ENCODE measurements at places on chromosomes 1 and 21. TPM values are rescaled to one million over a fixed set of nuclear protein-coding genes. Genes with fewer than 3 reads are reported as not detected.

The STUM gene
- not detected for total RNA-seq

The GBP4 gene
- total RNA-seq: 76.4 TPM

GRCh38 chr1:65044411-65044810 is 78.1 kb upstream of the JAK1 start:
- no peak for DNase-seq
- H3K27ac ChIP-seq: no peak overlapping the region
- no peak overlapping the region for H3K4me3 ChIP-seq
- H3K4me1 ChIP-seq: peaks cover 17% of the 10 kb centered on the region
- no peaks in the 10 kb centered on the region for H3K27me3 ChIP-seq
- peaks cover 3% of the 10 kb centered on the region for H3K36me3 ChIP-seq

- H3K4me1 ChIP-seq: peaks cover 37% of the 10 kb centered on the region
- DNase-seq: no peak
- peaks cover 50% of the 10 kb centered on the region for H3K36me3 ChIP-seq
- peak overlapping the region; percentile 47 for H3K27ac ChIP-seq
Observed at GRCh38 chr1:66984491-66984890, 59.7 kb downstream of the MIER1 start.

GRCh38 chr1:178486100-178487069 is 10.4 kb downstream of the CLEC20A start:
- no peaks in the 10 kb centered on the region for H3K4me1 ChIP-seq
- no peak overlapping the region for H3K4me3 ChIP-seq
- H3K36me3 ChIP-seq: no peaks in the 10 kb centered on the region

DNA sequence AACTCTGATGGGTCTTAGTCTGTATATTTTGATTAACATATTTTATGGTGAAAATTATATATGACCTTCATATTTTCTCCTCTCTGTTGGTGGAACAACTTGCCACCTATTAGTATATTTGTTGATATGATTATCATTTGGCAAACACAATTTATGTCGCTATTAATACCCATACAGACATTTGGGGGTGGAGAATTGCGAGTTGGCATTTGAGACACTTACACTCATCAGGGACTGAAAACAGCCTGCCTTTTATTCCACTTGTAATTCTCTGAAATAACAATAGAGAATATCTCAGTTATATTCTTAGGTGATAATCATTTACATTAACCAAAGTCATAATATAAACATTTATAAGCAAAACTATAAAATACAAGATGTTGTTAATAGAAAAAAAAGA is 100.5 kb upstream of the RGS18 start:
- H3K4me3 ChIP-seq: no peak overlapping the region
- H3K36me3 ChIP-seq: no peaks in the 10 kb centered on the region
- H3K27me3 ChIP-seq: no peaks in the 10 kb centered on the region
- no peaks in the 10 kb centered on the region for H3K4me1 ChIP-seq
- no peak for DNase-seq
- no peak overlapping the region for H3K27ac ChIP-seq

- no peak overlapping the region for H3K27ac ChIP-seq
- DNase-seq: no peak
- H3K4me1 ChIP-seq: peaks cover 1% of the 10 kb centered on the region
- no peaks in the 10 kb centered on the region for H3K36me3 ChIP-seq
Observed at GRCh38 chr1:59078070-59078800, 218.7 kb upstream of the FGGY start.

Data from activated naive CD8-positive, alpha-beta T cell treated with anti-CD3 and anti-CD28 coated beads for 36 hours (primary cell).